Epithelial cell of esophagus (primary cell): ENCODE measurements at places on chromosomes 12 and 14.
A peak's percentile ranks its signal among the peaks of the same experiment; 100 is the strongest.

DNA sequence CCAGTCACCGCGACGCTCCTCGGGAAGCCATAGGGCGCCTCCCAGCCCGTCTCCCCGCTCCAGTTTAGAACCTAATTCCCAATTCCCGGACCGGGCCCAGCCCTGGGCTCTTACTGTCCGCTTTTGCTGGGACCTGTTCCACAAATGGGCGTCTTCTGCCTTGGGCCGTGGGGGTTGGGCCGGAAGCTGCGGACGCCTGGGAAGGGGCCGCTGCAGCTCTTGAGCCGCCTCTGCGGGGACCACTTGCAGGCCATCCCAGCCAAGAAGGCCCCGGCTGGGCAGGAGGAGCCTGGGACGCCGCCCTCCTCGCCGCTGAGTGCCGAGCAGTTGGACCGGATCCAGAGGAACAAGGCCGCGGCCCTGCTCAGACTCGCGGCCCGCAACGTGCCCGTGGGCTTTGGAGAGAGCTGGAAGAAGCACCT, 797 bp downstream of the UNG start:
- DNase-seq = peak; percentile 66

DNA sequence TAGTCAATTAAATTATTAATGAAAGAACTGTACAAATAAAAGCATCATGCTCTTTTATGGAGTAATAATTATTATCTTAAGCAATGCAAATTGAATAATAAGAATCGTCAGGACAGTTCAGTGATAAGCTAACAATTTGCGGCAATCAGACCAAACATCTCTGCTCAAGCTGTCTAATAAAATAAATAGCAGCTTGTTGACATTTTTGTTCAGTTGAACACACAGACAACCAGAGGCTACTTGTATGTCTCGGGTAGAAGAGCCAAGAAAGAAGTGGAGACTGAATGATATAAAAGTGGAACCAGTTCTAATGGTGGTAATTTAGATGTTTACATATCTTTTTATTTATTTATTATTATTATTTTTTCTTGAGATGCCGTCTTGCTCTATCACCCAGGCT, 57.4 kb upstream of the FOXN3 start:
- no peak for DNase-seq

DNA sequence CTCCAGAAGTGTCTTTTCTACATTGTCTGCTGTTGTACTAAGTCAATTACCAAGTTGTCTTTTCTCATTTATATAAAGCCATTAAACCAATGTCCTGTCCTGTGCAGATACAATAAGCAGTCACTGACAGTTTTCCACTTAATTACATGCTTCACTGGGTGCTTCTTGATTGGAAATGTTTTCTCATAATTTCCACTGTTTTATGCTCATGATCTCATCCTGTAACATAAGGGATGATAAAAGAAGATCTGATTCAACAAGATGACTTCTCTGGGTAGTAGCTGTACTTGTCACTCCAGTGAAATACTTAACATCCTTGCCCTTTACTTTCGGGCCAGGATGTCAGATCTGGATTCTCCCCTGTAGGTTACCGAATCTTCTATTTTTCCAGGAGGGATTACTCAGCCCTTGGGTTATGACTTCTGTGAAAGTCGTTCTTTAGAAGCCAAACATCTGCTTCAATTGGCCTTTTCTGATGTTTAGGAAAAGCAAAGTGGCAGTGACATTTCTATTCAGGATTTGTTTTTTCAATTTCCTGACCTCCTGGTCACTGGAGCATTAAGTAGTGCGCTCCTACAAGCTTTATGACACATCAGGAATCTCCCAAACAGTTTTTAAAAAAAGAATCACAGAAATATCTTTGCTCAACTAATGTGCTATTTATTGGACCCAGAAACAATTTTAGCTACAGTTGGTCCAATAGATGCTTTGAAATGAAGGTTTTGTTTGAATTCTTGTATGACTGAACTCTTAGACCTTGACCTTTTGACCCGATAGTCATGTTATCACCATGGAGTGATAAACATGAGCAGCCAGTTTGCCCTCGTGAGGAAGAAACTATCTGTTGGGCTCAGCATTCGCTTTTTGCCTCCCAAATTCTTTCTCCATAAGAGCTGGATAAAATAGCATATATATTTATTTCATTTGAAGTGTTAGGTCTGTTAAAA, 234.5 kb upstream of the SSTR1 start:
- DNase-seq = no peak

- peak; percentile 78 for DNase-seq
Observed at GRCh38 chr12:60335745-60336144, 739.9 kb downstream of the SLC16A7 start.

DNA sequence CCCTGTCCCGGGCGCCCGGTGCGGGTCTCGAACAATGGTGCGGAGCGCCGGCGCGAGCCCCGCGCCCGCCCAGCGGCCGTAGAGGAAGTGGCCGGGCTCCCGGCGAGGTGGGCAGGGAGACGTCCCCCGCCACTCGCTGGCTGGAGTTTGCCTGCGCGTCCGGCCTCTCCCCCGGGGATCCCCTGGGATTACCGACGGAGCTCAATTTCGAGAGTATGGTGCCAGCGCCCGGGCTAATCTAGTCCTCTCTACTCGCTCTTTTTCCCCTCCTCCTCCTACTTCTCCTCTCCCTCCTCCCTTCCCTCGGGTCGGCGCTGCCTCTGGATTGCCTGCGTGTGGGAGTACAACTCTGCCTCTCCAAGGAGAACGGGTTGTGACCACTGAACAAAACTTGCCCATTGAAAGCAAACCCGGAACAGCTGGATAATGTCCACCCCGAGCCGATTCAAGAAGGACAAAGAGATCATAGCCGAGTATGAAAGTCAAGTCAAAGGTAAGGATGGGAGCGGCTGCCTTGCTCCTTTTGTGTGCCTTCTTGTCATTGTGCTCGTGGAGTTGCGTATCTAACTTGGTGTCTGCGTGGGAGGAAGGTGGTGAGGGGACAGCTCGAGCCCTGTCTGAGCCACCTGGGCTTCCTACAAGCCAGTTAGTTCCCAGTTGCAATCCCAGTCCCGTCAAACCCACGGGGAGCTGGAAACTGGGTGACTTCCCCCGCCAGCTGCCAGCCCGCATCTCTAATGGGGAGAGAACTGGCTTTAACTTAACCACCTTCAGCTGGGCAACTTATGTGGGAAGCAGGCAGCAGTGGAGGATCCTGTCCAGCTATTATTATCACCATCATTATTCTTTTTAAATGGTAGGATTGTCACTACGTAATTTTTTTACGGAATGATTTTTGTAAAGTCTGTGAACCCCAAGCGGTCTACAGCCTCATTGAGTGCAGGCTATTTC, at the start of gene SRGAP1:
Gene SRGAP1 (plus strand): TSS at position 310 of the 951 bp plus-strand sequence. CDS start 117 bp downstream, at position 427.
- DNase-seq = peak; percentile 56

DNA sequence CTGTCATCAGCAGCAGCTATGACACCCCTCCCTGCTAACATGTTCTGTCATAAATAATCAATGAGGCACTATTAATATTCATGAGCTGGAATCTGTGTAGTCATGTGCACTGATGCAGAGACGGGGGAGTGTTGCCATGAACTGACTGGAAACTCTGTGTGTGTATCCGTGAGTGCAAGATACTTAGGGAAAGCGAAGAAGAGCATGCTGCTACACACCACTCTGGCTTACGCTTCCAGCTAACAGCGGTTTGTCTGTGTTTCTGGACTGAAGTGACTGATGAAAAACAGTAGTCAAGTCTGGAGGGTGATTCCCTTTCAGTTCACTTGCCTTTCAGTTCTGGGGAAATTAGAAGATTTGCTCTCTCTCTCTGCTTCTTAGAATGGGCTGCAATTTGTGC, 249.4 kb downstream of the PDZRN4 start:
- no peak for DNase-seq
